ENCODE measurements at places on chromosomes 7 and 10.

DNA sequence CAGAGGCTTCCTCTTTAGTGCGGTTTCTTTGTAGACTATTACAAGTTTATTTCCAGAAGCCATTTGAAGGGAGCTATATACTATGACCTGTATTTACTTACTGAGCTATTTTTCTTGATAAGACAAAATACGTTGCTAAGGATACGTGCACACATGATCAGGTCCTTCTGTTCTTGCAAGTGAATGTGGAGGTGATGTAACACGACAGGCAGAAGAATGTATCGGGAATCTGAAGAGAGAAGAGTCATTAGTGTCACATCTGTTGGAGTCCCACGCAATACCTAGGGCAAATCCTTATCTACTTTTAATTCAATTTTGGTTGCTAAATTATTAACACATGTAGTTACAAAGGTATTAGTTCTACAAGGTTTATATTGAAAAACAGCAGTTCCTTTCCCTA lies 284.6 kb upstream of the IMMP2L start:
- no peak for DNase-seq

- DNase-seq = no peak
Observed at GRCh38 chr7:89988074-89988473, 166.2 kb upstream of the STEAP1 start.

- no peak for DNase-seq
Observed at GRCh38 chr10:689452-690371, at the start of gene DIP2C. DIP2C (minus strand) TSS chr10:689668; CDS start chr10:689578, 90 bp downstream.

DNA sequence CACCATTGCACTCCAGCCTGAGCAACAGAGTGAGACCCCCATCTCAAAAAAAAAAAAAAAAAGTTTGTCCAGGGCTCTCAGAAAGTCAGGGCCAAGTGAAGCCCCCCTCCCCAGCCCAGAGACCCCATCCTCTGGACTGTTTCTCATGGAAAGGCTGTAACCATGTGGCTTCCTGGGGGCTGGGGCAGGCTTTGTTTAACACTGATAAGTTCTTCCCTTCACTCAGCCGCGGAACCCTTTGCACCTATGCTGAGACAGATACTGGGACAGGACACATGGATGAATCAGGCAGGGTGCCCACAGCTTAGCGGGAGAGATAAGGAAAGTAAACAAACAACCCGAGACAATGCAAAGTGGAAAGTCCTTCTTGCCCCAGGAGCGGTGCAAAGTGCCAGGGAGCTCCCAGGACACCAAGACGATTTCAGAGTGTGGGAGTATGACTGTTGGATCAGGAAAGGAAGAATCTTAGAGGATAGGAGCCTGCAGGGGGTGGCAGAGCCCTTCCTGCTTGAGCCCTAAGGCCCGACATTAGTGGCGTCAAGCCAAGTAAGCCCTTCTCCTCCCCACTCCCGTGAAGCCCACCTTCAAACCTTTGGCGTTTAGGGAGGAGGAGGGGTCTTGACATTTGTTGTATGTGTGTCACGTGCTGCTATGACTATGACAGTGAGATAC lies 11.6 kb downstream of the MLXIPL start:
- no peak for DNase-seq

- DNase-seq = no peak
Observed at GRCh38 chr7:146864644-146865043, 748.0 kb downstream of the CNTNAP2 start.

DNA sequence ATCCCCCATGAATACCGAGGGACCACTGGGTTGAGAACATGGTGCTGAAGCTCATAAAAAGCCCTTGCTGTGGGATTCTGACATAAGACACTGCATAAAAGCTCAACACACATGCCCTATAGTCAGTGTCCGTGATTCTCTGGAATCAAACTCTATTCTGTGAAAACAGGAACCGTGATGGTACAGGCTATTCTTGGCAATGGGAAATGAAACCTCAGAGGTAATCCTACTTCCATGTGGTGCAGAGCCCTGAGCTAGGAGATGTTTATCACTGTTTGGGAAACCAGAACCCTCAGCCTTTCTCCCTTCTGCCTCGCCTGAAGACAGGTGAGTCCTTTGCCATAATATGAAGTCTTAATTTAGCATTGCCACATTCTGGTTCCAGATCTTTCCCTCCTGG lies 80.8 kb upstream of the PRSS1 start:
- no peak for DNase-seq

DNA sequence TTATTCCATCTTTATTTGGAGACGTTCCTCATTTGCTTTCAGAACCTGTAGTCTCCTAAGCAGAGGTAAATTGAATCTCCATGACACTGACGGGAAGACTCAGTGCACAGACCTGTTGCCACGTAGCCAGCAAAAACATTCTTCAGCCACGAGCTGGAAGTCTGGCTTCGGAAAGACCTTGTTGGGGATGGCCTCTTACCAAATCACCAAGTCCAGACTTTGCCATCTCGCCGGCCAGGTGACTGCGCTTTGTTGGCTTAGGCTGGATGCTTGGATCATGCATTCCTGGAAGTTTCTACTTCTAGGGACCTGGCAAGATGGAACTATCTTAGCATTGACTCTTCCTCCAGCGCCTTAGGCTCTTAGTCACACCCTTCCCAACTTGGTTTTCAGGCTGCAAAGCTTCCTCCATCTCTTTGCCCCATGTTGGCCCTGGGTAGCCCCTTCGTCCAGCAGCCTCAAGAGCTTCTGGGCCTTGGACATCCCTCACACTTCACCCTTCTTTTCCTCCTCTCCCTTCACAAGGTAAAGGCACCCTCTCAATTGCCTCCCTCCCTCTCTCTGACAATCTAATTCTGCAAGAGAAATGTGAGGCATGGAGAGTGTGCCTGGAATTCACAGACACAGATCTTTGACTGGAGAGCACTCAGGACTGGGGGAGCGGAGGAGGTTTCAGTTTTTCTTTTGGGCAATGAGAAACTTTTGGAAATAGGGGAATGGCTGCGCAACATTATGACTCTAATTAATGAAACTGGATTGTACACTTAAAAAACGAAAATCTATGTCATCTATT lies 451.9 kb upstream of the MKI67 start:
- no peak for DNase-seq

Data from GM13976 (cell line).